ENCODE measurements at places on chromosomes 5 and 9.
A peak's percentile ranks its signal among the peaks of the same experiment; 100 is the strongest.

DNA sequence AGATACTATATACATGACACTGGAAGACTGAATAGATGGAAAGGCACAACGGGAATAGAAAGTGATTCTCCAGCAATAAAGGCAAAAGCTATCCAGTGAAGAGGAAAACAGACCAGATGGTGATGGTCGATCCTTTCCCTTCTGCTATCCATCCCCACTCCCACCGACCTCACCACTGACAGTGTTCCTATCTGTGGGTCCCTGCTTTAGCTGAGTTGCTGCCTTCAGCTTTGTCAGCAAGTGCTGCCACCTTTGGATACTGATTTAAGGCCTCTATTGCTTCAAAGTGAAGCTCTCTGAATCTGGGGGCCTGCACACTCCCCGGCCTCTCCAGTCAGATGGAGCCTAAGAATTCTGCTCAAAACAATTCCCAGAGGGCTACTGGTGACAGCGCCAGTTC lies 32.3 kb downstream of the EPB41L4A start:
- no peak for DNase-seq

GRCh38 chr5:179310439-179311090 lies 34.7 kb downstream of the ADAMTS2 start:
- DNase-seq: no peak

DNA sequence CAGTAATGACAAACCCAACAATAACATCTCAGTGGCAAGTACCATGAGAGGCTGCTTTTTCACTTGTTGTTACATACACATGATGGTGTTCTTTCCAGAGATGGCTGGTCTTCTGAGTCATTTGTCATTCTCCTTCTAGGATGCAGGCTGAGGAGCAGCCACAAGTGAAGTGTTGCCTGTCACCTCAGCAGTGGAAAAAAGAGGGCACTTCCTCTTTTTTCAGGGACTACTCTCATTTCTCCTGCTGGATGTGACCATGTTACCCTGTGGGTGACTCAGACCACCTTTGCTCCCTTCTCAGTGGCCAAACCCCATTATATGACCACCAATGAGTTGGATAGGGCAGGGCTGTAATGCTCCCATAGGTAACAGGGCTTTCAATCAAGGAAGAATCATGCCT lies 587.0 kb upstream of the ADAMTS16 start:
- DNase-seq: no peak

GRCh38 chr5:61617039-61617438 lies 285.0 kb downstream of the ZSWIM6 start:
- no peak for DNase-seq

GRCh38 chr5:73652391-73652790 lies 26.4 kb downstream of the ARHGEF28 start:
- no peak for DNase-seq

- no peak for DNase-seq
Measured at GRCh38 chr9:112140936-112141335, 34.2 kb downstream of the SUSD1 start.

DNA sequence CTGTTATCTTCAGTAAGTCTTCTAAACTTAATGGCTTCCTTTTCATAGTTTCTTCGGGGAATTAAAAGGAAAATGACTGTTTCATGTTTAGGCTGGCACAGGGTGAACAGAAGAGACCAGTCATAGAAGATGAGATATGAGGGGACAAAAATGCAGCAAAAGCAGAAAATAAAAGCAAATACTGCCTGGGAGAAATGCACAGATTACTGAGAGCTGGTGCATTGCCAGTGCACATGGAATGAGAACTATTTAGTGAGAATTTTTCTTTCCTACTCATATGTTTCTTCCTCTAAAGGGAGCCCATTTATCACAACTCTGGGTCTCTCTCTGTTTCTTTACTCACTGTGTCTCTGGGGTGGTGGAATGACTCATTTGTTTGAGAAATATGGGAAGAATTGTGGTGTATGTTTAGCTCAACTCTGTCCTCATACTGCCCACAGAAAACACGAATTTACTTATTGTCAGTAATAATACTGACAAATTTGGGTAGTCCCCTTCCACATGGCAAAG lies 25.9 kb upstream of the ANKRD55 start:
- DNase-seq: peak; percentile 95

GRCh38 chr5:10509575-10509974 lies 54.3 kb upstream of the ANKRD33B start:
- DNase-seq: no peak

- DNase-seq: no peak
Measured at GRCh38 chr5:68659881-68660280, 433.9 kb upstream of the SLC30A5 start.

- no peak for DNase-seq
Measured at GRCh38 chr5:1801967-1802295, 724 bp downstream of the NDUFS6 start.

- no peak for DNase-seq
Measured at GRCh38 chr5:112367400-112367799, 51.7 kb downstream of the EPB41L4A start.

DNA sequence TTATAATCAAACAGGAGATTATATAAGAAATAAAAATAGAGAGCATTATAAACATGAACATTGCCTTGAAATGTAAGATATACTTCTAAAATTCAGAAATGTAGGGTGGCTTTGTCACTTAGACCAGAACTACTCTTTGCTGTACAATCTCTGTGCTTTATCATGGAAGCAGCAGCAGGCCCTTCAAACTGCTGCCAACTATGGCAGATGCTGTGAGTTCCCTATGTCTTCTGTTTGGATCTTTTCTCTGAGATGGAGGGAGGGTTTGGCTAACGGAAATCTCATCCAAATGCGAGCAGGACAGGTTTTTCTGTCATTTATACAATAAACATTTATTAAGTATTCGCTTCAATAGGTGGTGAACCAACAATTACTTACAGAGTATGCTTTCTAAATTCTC lies 34.8 kb upstream of the RICTOR start:
- DNase-seq: no peak

DNA sequence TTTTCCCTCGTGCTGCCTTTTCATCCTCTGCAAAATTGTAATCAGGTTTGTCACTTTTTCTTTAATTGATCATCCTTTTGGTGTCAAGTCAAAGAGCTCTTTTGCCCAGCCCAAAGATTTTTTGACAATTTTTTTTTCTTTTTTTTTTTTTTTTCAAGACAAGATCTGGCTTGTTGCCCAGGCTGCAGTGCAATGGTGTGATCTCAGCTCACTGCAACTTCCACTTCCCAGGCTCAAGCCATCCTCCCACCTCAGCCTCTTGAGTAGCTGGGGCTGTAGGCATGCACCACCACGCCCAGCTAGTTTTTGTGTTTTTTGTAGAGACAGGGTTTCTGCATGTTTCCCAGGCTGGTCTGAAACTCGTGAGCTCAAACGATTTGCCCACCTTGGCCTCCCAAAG lies 36.7 kb downstream of the CDK7 start:
- peak; percentile 12 for DNase-seq

DNA sequence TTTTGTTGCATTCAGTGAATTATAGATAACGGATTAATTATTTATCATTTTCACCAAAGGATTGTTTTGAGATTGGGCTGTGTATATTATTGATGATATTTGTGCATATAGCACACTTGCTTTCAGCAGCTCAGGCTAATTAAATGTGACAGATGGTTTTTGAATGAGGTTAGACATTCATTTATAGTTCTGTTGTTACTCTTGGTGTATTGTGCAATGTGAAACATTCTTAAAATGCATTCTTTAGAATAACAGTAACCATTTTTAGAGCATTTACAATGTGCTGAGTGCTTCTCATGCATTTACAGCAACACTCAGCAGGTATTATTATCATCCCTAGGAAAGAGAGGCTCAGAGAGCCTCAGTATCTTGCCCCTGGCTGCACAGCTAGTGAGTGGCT lies 23.8 kb downstream of the NANS start:
- peak; percentile 38 for DNase-seq

DNA sequence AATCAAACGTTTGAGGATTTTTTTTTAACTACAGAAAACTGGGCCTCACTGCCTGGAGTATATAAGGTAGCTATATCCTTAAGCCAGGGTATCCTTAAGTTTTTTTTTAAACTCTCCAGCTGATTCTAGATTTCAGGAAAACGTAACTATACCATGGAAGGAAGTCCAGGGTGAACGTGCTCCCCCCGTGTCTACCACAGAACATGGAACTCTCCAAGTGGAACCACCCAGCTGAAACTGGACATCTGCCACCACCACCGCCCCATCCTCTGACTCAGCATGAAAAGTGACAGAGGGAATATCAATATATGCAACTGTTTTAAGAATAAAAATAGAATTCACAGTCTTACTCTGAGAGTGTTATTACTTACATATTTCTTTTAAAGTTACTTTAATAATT lies 61.3 kb downstream of the DROSHA start:
- no peak for DNase-seq

DNA sequence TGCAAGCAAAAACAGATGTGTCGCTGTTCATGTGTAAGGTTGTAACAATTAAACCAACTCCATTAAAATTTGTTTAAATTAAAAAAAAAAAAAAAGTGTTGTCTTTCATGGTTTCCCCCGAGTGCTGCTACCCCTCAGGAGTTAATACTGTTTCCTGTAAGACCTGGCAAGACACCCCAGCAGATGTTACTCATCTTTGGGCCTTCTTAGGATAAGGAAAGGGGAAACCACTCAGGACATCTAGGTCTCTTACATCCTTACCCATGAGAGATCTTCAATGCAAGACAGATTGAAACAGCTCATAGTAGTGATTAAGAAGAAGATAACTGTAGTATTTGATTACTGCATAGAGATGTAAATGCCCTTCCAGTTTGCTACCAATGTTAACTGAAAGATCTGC lies 33.5 kb upstream of the F2R start:
- DNase-seq: no peak

GRCh38 chr9:135379540-135380267 lies 99.9 kb upstream of the PPP1R26 start:
- DNase-seq: no peak

- DNase-seq: no peak
Measured at GRCh38 chr5:8993031-8993430, 552.8 kb downstream of the SEMA5A start.

DNA sequence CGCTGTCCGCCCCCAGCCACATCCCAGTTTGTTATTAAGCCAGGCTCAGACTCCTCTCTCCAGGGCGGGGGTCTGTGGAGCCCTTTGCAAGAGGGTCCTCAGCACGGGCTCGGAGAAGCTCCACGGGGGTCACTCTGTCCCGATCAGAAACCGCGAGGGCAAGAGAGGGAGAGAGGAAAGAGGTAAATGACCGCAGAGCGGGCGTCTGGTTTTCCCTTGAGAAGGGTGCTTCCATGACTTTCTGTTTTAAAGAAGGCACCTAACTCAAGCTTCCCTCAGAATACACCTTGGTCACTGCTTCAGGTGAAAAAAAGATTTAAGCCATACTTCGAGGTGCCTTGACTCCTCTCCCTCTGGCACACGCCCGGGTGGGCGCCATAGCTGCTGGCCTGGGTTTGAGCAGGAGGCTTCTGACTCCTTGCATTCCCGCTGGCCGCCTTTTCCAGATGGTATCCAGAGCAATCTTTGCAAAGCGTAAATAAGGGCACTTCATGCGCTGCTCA lies 5.8 kb upstream of the TERT start:
- no peak for DNase-seq

- DNase-seq: no peak
Measured at GRCh38 chr5:39713250-39713916, 288.6 kb upstream of the DAB2 start.

DNA sequence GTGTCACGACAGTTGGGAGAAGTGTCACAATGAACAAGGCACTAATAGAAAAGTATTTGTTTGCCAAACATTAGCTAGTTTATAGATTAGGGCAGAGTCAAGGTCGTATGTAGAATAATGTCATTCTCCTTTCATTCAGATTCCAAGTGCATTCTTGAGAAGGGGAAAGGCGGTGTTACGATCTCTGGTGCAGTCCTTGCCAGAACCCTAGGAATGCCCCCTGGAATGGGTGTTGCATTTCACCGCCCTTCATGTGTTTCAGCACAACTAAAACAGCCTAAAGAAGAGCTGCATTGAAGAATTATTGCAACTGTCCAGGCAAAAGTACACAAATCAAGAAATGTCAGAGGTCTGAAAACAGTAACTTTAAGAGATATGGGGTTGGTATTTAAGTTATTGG lies 721.0 kb upstream of the WWC1 start:
- DNase-seq: no peak

- no peak for DNase-seq
Measured at GRCh38 chr5:6468104-6468503, 19.4 kb downstream of the UBE2QL1 start.

DNA sequence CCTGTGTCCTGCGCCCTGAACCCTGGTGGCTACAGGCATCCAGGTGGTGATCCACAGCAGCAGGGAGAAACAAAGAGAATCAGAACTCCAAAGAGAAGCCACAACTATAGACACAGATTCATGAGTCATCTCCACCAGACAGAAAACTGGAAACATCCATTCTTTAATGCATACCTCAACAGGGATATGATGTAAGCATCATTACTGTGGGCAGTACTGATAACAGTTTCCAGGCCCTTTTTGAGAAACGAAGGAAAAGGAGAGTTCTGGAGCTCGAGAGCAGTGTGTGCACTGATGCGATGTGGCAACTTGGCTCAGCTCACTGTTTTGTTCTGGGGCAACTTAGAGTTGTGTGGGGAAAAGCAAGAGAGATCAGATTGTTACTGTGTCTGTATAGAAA lies 215.6 kb upstream of the ADAMTS16 start:
- DNase-seq: no peak

- no peak for DNase-seq
Measured at GRCh38 chr5:157959370-157959769, 100.4 kb upstream of the CLINT1 start.

GRCh38 chr9:34701023-34701768 lies 8.7 kb downstream of the CCL21 start:
- DNase-seq: no peak

- no peak for DNase-seq
Measured at GRCh38 chr5:156687514-156687913, 162.6 kb upstream of the PPP1R2B start.

Measured in AG04449 (cell line).